Fibroblast of skin of left biceps (primary cell): ENCODE measurements at places on chromosomes 3 and 15.

DNA sequence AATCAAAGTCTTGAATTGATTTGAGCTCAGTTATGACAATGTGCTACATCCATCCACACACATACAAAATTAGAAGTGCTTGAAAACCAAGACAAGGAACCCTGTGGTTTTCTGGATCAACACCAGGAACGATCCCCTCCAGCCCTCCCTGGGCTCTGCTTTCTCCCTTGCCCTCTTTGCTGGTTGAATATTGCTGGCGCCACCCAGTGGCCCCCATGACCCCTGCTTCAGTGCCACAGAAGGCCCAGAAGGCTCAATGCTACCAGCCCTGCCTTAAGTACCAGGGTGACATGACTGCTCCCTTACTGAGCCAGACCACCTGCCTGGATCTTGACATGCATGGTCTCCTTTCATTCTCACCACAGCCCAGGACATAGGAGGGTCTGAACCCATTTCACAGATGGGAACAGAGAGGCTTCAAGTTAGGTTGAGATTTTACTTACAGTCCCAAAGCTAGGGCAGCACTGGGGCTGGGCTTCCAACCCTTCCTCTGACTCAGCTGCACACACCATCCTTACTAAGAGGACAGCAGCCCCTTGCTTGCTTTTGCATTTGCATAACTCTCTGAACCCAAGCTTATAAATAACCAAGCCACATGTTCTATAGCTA, 15.0 kb downstream of the IL12A start:
- DNase-seq: no peak

DNA sequence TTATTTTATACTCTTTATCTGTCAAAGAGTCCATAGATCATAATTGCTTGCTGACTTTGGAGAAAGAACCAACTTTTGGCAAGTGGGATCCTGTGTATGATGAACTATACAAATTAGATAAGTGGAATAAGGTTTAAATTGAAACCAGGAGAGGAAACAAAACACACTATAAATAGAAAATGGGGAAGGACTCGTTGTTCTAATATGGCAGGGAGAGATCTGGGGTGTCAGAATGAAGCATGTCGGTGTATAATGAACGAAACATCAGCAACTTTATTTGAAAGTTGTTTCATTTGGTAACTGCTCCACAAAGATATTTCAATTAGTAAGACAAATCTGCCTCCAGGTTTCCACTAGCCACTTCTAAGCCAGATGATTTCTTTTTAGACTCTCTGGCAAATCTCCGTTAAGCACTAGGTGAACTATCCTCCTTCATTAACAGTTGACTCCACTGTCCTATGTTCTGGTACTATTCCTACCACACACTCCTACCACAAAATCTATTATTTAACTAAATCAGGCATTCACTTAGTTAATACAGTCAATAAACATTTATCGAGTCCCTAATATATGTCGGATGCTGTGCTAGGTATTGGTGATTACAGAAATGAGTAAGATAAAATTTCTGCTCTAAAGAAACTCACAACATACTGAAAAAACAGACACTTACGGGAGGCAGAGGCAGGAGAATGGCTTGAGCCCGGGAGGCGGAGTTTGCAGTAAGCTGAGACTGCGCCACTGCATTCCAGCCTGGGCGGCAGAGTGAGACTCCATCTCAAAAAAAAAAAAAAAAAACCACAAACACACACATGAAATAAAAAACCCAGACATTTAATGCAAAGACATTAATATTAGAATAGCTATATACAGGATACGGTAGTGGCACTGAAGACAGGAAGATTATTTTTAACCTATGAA, 20.1 kb downstream of the SLC15A2 start:
- DNase-seq: no peak

- DNase-seq: no peak
These were observed at the start of gene TRAK1 for GRCh38 chr3:42090973-42091731. Gene TRAK1 (plus strand): TSS chr3:42091357. CDS start chr3:42091470, 113 bp downstream.

GRCh38 chr15:49379996-49380395, 43.0 kb upstream of the FGF7 start:
- DNase-seq: no peak

GRCh38 chr15:66564136-66565041, 1.4 kb downstream of the LCTL start:
- DNase-seq: no peak

DNA sequence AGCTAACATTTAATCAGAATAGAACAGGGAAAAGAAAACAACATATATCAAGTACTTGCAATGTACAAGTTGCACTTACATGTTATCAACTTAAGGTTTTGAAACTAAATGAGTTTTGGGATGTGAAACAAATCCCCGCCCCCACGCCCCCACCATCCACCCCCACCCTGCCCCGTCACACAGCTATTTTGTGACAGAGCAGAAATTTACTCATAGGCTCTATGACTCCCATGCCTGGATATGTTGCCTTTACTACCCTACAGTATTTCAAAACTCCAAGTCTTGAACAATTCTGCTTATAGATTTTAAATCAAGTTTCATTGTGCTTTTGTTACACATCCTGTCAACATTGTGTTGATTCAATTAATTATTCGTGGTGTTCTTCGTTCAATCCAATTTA, 18.1 kb upstream of the IL1RAP start:
- DNase-seq: no peak

DNA sequence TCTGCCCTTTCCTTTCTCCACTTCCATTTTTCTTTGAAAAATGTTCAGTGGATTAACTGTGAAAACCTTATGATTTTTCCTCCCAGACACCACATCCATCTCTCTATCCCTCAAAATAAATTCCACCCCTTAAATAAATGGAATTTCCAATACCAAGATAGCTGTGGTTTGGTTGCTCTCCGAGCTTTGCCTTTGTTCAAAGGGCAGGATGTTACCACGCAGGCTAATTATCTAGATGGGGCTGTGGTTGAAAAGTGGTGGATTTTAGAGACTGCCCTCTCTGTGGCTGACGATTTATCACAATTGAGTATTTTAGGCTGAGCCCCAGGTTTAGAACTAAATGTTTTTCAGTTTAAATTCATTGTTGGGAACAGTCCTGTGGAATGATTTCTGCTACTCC, 36.9 kb upstream of the CMSS1 start:
- DNase-seq: no peak

DNA sequence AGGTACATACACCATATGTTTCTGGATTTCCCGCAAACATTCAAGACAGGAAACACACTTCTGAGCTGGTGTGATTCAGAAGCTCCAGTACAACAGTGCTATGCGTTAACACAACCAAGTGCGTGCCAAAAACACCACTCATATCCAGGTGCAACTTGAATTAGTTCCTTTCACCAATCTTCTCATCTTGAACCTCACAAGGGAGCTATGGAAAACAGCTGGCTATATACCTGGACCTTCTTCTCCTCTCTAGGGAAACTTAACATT, 31.3 kb downstream of the SUSD5 start:
- no peak for DNase-seq

- DNase-seq: peak; percentile 95
These were observed 35.8 kb upstream of the CCDC80 start for GRCh38 chr3:112676659-112677234.

DNA sequence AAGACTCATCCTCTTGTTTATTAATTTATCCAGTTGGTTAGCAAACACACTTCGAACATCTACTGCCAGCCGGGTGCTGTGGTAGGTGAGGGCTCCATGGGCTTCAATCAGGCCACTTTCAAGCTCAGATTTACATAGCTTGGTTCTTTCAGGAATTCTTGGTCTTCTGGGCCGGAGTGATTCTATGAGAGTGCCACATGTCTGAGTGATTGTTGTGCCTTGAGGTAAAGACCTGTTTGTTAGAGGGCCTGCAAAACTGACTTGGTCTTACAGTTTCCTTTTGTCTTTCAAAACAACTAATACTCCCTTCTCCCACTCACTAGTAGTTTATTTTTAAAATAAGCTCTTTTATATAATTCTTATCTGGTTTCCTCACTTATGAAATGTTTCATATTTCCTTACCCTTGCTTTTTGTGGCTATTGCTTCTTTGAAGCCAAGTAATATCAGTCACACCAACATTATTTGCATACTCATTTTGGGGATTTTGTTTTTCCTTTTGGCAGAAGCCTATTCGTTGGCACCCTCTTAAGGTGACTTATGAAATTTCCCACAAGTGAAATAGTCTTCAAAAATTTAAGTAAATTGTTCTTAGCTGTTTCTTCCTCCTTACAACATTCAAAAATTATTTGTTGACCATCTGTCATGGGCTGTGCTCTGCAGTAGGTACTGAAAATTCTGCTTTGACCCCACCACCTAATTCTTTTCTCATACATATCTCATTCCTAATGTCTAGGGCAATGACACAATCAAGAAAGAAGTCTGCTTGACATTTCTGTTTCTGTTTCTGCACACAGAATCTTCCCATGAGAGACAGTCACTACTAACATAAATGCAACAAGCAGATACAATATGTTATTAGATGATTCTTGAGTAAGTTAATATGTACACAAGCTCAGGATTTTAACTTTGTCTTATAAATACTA, 120.2 kb downstream of the LRRC28 start:
- no peak for DNase-seq

DNA sequence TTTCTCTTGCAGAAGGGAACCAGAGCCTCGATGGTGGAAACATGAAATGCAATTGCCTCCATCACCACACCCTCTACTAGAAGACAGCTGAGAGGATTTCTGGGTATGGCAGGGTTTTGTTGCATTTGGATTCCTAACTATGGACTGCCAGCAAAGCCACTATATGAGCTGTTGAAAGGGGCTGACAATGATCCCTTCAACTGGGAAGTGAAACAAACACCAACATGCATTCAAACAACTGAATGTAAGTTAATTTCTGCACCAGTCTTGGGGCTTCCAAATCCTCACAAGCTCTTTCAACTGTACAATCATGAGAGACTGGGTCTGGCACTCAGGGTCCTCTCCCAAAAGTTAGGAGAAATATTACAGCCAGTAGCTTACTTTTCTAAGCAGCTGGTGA, 116.7 kb upstream of the PLCL2 start:
- DNase-seq: no peak

- DNase-seq: no peak
These were observed 19.9 kb upstream of the PDE8A start for GRCh38 chr15:84961707-84962106.

DNA sequence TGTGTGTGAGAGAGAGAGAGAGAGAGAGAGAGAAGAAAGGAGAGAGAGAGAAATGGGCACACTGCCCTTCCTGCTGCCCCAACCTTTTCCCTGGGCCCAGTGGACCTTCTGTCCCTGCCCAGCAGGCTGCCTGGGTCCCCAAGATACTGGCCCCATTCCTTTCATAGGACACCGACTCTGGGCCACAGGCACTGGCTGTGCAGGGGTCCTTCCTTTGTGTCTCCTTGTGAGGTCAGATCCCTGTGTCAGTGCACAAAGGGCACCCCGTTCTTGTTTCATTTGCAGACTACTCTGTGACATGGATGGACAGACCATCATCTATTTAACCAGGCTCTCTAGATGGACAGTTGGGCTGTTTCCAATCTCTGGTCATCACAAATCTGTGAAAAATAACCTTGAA, 21.3 kb upstream of the KLF13 start:
- no peak for DNase-seq

GRCh38 chr3:37161351-37161750, 13.0 kb downstream of the LRRFIP2 start:
- peak; percentile 31 for DNase-seq
